RPMI8226 (cell line): ENCODE measurements at places on chromosomes 13 and 19.

GRCh38 chr19:54352546-54352945 lies 12.2 kb downstream of the LAIR1 start:
- DNase-seq, result no peak

DNA sequence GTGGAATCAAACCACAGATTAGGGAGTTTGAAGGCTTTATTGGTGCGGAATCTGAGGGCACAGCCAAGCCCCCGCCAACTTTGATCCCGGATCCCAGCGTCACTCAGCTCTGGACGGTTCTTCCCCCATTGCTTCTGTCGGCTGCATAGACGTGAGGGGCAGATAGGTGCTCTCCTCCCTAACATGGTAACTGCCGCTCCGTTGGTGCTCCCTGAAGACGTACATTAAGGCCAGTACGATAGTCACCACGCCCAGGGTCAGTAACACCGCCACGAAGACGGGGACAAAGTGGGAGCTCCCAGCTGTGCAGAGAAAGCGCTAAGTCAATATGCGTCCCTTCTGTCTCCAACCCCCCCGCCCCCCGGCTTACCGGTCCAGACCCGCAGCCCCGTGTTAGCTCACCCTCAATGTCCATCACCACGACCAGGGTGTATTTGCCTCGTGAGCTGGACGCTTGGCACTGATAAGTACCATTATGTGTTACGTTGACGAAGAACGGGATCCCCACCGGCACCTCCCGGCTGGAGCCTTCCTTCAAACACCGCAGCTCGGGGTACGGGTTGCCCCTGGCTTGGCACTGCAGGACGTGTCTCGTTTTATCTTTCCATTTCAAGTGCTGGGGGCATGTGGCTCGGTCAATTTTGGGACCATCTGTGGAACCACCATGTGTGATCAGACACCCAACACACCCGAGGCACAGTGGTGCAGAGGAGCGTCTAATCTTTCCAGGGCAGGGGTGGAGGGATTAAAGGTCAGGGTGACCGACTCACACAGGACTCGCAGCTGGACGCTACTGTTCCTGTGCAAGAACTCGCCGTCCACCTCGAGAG lies 644 bp upstream of the RAVER1 start:
- DNase-seq, result no peak

DNA sequence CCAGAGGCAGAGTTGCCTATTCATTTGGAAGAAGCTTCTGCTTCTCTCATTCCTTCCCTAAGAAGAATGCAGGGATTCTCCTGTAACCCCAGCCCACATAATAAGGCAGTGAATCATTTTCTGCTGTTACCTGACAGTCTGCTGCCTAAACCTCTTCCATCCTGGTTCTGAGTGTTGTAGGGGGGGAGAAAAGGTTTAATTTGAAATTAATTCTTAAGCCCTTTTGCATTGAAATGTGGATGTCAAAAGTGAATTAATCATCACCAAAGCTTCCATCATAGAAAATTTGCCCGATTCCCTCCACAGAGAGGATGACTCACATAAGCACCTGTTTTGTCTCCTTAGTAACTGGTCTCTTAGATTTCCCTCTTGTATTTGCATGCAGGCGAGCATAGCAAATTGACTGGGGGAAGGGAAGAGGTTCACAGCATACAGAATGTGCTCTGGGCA lies 146.7 kb upstream of the FNDC3A start:
- DNase-seq, result no peak

GRCh38 chr13:85900521-85900920 lies 101.3 kb upstream of the SLITRK6 start:
- no peak for DNase-seq

DNA sequence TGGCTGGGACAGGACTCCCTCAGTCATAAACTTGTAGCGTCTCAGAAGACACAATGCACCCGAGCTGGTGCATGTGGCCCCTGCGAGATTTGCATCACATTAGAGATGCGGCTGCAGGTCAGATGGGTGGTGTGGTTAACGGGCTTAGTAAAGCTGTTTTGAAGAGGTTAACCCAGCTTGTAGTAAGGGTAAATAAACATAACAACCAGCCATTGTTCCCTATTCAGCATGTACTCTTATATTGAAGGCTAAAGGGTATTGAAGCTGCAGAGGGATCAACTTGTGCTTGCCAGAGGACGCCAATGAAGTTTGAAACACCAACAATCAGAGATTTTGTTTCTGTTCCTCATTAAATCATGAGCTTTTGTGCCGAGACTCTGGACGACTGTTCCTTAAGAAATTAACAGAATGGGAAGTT lies 79.4 kb downstream of the ZIC5 start:
- no peak for DNase-seq

DNA sequence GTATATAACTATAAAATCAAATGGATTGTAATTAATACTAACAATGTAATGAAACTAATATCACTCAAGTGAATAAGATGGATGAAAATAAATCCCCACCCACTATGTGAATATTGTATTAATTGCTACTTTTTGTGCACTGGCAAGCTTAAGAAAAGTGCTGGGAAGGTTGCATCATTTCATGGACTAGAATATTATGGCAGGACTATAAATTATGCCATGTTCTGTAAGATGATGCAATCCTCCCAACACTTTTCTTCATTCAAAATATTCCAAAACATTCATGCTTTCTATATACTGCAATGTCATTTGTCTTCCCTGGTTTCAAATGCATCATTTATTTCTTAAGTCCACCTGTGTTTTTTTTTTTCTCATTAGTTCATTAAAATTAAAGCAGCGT lies 457.6 kb upstream of the GPC6 start:
- no peak for DNase-seq

DNA sequence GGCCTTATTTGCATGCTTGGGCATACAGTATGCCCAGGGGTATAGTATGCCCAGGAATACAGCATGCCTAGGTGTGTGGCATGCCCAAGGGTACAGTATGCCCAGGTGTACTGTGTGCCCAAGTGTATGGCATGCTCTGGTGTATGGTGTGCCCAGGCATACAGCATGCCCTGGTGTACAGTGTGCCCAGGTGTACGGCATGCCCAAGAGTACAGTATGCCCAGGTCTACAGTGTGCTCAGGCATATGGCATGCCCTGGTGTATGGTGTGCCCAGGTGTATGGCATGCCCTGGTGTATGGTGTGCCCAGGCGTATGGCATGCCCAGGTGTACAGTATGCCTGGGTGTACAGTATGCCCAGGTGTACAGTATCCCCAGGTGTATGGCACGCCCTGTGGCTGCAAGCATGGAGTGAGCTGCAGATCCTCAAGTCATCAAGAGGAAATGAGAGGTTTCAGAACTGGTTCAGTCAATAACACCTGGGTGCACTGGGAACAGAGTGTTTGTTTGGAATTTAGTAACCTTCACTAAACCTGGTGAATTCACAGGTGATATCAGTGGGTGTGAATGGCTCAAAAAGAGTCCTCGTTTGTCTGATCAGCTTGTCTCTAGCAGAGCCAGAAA lies 7.8 kb upstream of the C13orf42 start:
- DNase-seq, result peak; percentile 4

- DNase-seq, result no peak
Observed at GRCh38 chr19:33259539-33259938, 33.9 kb upstream of the SLC7A10 start.

DNA sequence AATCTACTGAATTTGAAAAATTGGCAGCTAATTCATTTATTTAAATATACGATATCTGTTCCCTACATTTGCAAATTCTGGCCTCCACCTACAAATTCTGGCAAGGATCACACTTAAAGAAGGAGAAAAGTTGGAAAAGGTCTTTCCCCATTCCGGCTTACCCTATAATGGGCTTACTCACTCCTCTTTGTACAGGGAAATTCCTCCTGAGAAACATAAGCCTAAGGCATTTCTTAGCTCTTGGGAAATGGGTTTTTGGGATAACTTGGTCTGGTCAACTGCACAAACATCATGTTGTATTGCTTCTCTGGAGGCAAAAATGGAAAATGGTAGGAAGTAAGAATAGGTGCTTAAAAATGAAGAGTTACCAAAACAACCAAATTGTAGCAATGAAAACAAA lies 25.5 kb downstream of the KCTD12 start:
- DNase-seq, result no peak

DNA sequence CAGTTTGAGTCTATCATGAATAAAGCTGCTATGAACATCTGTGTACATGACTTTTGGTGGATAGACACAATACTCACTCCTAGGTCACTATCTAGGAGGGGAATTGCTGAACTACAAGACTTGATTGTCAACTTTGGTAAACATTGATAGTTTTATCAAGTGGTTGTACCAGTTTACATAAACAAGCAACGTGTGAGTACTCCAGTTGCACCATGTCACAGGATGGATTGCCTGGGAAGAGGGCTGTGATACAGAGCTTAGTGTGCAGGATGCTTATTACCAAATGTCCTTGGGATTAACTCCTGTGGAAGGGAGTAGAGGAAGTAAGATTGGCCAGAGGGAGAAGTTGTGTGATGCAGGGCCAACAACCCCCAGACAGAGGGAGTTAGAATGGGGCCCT lies 37.7 kb downstream of the RAP2A start:
- no peak for DNase-seq

GRCh38 chr13:109900741-109901140 lies 114.4 kb upstream of the IRS2 start:
- no peak for DNase-seq
